Muscle of arm (tissue), 14 donors: ENCODE measurements at places on chromosomes 7 and 10. TPM values are rescaled to one million over a fixed set of nuclear protein-coding genes. Genes with fewer than 3 reads are reported as not detected.

DNA sequence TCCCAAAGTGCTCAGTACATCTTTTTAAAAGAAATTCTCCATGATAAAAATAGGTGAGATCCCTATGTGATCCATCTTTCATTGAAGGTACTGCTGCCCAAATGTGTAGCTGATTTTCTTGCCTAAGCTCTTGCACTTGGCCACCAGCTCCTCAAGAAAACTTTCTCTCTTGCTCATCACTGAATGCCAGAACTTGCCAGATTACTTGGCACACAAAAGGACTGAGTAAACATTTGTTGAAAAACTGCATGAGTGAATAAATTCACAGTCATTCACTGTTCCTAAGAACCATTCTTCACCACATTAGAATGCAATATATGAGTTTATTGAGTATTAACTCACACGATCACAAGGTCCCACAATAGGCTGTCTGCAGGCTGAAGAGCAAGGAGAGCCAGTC is 99.9 kb downstream of the TRIL start:
- DNase-seq, result no peak

- no peak for DNase-seq
Observed at GRCh38 chr7:22863156-22863899, 40.7 kb upstream of the TOMM7 start.

GRCh38 chr7:22821702-22822485 is 755 bp downstream of the TOMM7 start:
- DNase-seq, result peak; percentile 18

GRCh38 chr10:113704637-113705343 is 25.1 kb downstream of the CASP7 start:
- DNase-seq, result peak; percentile 28

DNA sequence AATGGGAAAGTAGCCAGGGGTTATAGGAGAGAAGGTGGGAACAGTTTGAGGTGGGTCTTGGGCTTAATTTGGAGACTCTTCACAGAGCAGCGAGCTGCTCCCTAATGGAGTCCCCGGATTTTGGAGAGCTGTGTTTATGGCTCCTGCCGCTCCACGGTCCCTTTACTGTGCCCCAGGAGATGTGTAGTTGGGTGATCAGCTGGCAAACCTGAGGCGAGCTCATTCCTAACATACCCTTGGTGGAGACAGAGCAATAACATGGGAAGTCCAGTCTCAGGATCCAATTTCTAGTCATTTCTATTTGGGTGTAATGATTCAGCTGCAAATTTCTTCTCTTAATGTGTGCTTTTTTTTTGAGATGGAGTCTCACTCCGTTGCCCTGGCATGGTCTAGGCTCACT is 1.5 kb downstream of the GARIN1A start:
- DNase-seq, result no peak

GRCh38 chr7:117210397-117210796 is 112.5 kb downstream of the WNT2 start:
- DNase-seq, result no peak

DNA sequence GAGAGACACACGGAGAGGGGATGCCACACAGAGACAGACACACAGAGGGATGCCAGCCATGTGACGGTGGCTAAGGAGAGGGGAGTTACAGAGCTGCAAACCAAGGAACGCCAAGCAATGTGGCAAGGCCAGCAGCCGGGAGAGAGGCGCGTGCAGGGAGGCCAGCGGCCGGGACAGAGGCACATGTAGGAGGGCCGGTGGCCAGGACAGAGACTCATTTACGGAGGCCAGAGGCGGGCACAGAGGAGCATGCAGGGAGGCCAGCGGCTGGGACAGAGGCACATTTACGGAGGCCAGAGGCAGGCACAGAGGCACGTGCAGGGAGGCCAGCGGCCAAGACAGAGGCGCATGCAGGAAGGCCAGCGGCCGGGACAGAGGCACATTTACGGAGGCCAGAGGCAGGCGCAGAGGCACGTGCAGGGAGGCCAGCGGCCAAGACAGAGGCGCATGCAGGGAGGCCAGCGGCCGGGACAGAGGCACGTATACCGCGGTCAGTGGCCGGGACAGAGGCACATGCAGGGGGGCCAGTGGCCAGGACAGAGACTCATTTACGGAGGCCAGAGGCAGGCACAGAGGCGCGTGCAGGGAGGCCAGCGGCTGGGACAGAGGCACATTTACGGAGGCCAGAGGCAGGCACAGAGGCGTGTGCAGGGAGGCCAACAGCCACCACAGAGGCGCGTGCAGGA is 40.4 kb downstream of the INSIG1 start:
- no peak for DNase-seq

DNA sequence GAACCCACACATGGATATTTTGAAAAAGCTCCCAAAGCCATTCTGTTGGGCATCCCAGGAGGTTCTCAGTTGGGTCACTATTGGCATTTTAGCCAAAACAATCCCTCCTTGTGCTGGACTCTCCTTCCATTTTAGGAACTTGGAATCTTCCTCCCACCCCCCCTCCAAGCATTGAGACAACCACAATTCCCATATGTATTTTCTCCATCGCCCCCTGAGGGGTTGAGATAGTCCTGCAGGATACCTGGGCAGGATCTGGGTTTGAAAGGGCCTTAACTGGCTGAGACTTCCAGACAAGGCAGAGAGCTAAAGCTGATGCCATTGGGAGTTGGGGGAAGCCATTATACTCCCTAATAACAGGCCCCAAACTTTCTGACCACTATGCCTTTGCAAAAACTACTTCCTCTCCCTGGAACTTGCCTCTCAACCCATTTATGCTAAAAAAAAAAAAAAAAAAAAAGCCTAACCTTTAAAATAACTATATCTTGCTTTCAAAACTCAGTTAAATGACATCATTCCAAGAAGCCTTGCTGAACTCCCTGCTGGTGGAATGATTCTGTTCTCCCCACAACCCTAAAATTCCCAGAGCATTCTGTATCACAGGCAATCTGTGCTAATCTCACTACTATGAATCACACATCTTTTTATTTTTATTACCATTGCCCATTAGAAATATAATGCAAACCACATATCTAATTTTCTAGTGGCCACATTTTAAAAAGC is 77.5 kb upstream of the PDE1C start:
- no peak for DNase-seq

GRCh38 chr7:43164757-43165156 is 52.3 kb downstream of the HECW1 start:
- DNase-seq, result peak; percentile 11

DNA sequence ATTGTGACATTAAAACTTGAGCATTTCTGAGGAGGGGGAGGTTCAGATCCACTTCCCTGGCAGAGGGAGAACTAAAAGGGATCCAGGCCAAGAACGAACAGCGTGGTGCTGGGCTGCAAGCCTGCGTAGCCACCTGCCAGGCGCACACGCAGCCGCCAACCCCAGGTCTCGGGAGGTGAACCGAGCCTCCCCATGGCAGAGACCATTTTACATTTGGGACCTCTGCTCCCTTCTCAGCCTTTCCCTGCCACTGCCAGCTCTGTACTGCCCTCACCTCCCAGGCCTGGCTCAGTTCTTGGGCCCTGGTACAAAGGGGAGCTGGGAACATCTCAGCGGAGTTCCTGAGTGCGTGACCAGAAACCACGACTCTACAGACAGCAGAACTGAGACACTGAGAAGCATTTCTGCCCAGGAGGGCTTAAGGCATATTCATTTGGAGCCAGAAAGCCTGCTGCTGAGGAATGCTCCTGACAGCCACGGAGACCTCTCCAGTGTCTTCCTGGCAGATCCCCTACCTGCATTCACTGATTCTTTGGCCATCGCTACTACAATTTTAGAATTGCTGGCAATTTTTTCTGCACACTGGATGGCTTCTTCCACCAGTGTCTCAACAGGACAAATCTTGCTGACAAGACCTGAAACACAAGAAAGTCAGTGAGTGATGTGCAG is 7.6 kb downstream of the ECHS1 start:
- DNase-seq, result no peak

GRCh38 chr7:158582089-158582456 is 5.5 kb downstream of the PTPRN2 start:
- DNase-seq, result no peak

DNA sequence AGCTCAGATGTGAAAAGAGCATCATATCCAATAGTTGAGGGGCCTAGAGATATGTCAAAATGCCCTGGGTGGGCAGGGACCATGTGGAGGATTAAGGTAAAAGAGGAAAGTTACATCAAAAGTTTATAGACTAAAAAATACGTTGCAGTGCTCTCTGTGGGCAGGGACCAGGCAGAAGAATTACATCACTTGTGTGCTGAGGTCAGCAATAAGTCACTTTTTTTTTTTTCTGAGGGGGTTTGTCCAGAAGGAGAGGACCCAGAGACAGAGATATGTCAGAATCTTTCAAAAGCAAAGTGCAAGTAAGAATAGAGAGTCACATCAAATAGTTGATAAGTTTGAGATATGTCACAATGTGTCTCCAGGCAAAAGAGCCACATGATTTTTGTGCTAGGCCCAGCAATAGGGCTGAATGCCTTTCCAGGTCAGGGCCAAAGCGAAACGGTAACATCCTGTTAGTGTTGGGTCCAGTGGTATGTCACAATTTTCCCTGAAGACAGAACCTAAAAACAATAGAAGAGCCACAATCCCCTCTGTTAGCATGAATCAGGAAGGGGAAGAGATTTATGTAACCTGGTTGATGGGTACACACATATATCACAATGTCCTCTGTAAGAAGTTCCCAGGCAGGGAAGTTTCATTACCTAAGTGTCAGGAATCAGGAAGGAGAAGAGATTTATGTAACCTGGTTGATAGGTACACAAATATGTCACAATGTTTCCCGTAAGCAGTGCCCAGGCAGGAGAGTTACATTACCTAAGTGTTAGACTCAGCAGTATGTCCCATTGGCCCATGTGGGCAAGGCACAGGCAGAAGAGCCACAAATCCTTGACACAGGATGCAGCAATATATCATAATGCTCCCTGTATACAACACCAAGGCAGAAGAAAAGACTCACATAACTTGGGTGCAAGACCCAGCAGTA is 28.1 kb upstream of the ZNF107 start:
- no peak for DNase-seq

DNA sequence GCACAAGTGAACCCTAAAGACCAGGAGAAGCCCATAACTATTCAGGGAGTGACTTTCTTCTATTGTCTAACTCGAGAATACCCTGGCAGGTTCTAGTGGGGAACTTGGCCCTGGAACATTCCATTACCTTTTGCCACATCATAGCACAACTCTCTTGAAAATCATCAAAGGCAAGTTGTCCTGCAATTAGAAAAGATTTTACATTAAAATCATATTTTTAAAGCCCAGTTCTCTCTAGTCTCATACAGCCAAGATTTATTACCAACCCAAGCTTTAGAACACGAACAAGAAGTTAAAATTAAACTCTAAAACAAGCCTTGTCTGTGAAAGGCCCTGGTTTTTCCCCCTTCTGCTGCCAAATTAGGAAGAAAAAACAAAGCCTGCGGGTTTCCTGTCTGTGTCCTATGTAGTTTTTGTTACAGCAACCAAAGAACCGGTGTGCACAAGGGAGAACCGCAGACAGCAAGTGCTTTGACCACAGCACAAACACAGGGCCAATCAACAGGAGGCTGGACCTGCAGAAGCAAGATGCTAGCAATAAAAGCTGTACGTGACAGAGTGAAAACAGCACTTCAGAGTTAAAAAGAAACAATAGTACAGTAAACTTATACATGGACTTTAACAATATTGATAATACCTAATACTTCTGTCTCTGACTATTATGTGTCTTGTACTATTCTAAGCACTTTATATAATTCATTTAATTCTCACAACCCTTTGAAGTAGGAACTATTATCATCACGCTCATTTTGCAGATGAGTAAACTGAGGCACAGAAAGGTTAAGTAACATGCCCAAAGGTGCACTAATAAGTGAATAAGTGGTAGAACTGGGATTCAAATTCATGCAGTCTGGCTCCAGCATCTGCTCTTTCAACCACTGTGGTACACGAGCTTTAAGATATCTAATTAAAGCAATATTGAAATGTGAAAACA is 65.8 kb downstream of the STK17A start:
- DNase-seq, result no peak

GRCh38 chr10:10418387-10418786 is 599.3 kb upstream of the CELF2 start:
- no peak for DNase-seq

DNA sequence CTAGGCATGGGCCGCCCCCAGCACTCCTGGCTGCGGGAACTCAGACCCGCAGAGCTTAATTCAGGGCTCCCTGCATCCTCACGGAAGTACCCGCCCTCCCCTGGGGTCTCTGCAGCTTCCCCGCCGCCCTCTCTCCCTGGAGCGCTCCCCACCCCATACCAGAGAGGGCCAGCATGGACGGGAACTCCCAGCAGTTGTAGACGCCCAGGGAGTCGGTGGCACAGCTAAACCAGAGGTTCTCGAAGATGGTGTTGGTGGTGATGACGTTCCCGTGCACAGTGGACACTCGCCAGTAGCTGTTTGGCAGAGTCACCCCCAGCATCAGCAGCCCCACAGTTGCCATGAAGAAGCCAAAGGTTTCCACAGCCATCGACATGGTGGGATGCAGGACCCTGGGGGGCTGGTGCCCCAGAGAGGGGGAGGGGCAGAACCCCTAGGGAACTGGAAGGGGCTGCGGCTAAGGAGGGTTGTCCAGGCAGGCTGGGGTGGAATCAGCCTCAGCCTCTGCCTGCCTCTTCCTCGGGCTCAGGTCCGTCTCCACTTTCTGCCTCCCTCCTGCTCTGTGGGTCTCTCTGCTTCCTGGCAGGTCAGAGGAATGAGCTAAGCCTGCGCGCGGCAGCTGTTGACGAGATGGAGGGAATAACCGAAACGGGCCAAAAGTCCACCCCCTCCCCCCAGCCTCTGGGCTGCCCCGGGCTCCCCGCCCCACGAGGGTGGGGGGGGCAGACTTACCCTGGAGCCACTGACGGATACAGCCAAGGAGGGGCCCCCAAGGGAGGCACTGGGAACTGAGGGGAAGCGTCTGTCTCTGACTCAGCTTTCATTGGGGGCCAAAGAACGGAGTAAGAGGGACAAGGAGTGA is at the start of gene CLDN15:
Gene CLDN15 (minus strand): TSS at position 597 of the 862 bp plus-strand sequence. CDS start 221 bp downstream, at position 376.
- peak; percentile 70 for DNase-seq

GRCh38 chr10:61774031-61774430 is 111.3 kb downstream of the CABCOCO1 start:
- no peak for DNase-seq

DNA sequence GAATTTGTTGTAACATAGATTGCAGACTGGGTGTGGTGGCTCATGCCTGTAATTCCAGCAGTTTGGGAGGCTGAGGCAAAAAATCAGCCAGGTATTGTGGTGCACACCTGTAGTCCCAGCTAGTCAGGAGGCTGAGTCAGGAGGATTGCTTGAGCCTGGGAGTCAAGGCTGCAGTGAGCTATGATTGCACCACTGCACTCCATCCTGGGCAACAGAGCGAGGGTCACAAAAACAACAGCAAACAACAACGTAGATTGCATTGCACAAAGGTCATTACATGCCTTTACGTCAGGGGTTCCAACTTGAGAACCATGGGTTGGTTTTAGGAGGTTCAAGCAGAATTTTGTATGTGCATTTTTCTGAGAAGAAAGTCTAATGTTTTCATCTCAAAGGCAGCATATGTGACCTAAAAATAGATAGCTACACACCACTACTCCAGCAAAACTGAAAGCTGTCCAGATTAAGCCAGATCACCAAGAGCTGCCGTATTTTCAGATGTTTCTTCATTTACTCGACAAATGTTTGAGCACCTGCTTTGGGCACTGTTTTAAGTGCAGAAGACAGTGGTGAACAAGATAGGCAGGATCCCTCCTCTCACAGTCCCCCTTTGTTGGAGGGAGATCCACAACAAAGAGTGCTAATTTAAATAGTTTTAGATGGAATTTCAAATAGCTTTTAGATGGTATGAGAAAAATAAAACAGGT is 28.3 kb upstream of the CYP26C1 start:
- no peak for DNase-seq

Gene FKBP9
- polyA plus RNA-seq, result 180 TPM

Gene TLL2
- 2.0 TPM for polyA plus RNA-seq

Gene PAPOLB
- polyA plus RNA-seq, result not detected

Gene MYOZ1
- not detected for polyA plus RNA-seq

Gene RAMP3
- 2.9 TPM for polyA plus RNA-seq

Gene LLCFC1
- not detected for polyA plus RNA-seq

Gene PTPN12
- 50.3 TPM for polyA plus RNA-seq

Gene OR13A1
- polyA plus RNA-seq, result not detected
